Endodermal cell (in vitro differentiated cells): ENCODE measurements at places on chromosomes 12 and 14.

- peaks cover 12% of the 10 kb centered on the region for H3K27me3 ChIP-seq
- peak; percentile 79 for DNase-seq
- no peaks in the 10 kb centered on the region for H3K36me3 ChIP-seq
- peaks cover 20% of the 10 kb centered on the region for H3K4me1 ChIP-seq
- peak overlapping the region; percentile 83 for H3K4me3 ChIP-seq
These were observed 1.4 kb upstream of the CCDC85C start for GRCh38 chr14:99605299-99605961.

DNA sequence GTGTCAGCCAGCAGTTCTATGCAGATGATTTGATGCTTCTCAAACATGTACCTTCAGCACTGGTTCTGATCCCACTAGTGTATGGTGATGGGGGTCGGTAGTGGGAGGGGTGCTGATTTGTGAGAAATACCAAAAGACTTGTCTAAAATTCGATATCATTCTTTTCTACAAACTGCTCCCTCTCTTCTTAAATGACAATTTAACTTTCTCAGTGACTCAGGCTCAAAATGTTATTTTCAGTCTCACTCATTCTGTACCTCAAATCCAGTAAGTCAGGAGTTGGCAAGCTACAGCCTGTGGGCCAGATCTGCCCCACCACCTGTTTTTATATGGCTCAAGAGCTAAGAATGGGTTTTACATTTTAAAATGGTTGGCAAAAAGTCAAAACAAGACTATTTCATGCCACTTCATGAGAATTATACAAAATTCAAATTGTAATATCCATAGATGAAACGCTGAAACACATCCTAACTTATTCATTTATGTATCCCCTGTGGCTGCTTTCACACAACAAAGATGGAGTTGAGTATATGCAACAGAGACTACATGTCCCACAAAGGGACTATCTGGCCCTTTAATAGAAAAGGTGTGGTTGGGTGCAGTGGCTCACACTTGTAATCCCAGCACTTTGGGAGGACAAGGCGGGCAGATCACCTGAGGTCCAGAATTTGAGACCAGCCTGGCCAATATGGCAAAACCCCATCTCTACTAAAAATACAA is 6.6 kb upstream of the NOP2 start:
- peaks cover 89% of the 10 kb centered on the region for H3K36me3 ChIP-seq
- no peaks in the 10 kb centered on the region for H3K4me1 ChIP-seq
- H3K27ac ChIP-seq = no peak overlapping the region

DNA sequence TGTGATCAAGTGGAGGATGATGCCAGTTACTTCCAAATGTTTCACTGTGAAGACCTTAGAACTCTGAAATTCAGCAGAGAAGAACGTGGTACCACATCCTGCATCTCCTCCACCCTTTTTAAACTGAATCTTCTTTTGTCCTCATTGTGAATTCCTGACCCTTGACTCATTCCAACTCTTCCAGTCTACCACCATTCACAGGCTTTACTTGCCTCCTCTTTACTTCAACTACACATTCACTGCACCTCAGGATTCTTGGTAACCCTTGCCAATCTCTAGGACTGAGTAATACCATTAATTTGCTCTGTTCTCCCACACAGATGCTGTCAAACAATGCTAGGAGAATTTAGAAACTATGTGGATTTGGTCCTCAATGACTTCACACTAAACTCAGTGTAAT is 37.3 kb downstream of the PPP1R12A start:
- no peak overlapping the region for H3K4me3 ChIP-seq
- no peak for DNase-seq
- no peaks in the 10 kb centered on the region for H3K27me3 ChIP-seq
- no peaks in the 10 kb centered on the region for H3K4me1 ChIP-seq
- H3K36me3 ChIP-seq = peaks cover 13% of the 10 kb centered on the region
- H3K27ac ChIP-seq = no peak overlapping the region

GRCh38 chr12:109421355-109422087 is 55.6 kb downstream of the KCTD10 start:
- H3K27ac ChIP-seq = no peak overlapping the region
- no peak overlapping the region for H3K4me3 ChIP-seq
- H3K36me3 ChIP-seq = no peaks in the 10 kb centered on the region
- H3K4me1 ChIP-seq = no peaks in the 10 kb centered on the region
- no peak for DNase-seq

GRCh38 chr14:93065272-93065730 is 50.4 kb downstream of the ITPK1 start:
- no peaks in the 10 kb centered on the region for H3K36me3 ChIP-seq
- H3K27ac ChIP-seq = no peak overlapping the region
- DNase-seq = no peak
- peaks cover 1% of the 10 kb centered on the region for H3K4me1 ChIP-seq
- H3K27me3 ChIP-seq = no peaks in the 10 kb centered on the region
- H3K4me3 ChIP-seq = no peak overlapping the region

GRCh38 chr14:21399311-21399870 is 15.6 kb upstream of the SUPT16H start:
- H3K27me3 ChIP-seq = no peaks in the 10 kb centered on the region
- no peak for DNase-seq
- H3K4me1 ChIP-seq = peaks cover 5% of the 10 kb centered on the region

DNA sequence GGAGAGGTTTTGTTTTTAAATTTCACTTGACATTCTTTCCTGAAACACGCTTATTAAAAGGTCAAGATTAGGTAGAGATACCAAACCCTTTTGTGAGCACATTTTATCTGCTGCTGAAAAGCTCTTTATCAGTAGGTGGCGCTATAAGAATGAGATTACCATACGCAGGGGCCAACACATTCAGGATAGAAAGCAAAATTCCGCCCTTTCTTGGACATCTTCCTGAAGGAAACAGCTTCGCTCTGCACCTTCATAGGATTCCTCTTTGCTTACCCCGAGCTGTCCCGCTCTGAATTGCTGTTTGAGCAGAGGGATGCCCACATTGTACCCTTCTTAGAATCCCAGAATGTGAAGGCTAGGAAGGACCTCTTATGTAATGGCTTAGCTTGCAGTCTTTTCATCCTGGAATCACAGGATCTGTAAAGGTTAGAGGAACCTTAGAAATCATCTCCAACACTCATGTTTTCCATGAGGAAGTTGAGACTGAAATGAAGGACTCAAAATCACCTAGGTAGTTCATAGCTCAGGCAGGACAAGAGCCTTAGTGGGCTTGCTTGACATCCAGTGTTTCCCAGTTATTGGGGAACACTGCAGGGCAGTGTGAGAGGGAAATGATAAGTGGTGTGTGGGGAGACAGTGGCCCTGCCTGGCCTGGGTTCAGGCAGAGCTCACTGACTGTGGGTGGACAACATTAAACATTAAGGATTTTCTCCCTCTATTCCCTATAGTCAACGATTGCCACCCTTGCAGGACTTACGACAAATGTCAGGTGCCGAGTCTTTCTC is 38.7 kb upstream of the CRY1 start:
- no peaks in the 10 kb centered on the region for H3K27me3 ChIP-seq
- H3K4me1 ChIP-seq = peaks cover 17% of the 10 kb centered on the region
- no peak overlapping the region for H3K4me3 ChIP-seq
- no peaks in the 10 kb centered on the region for H3K36me3 ChIP-seq
- DNase-seq = peak; percentile 78
- H3K27ac ChIP-seq = no peak overlapping the region

GRCh38 chr14:68394764-68395143 is 398.1 kb downstream of the ZFP36L1 start:
- peaks cover 11% of the 10 kb centered on the region for H3K4me1 ChIP-seq
- no peaks in the 10 kb centered on the region for H3K36me3 ChIP-seq

- no peak overlapping the region for H3K4me3 ChIP-seq
- no peak overlapping the region for H3K27ac ChIP-seq
- H3K27me3 ChIP-seq = no peaks in the 10 kb centered on the region
- DNase-seq = no peak
- no peaks in the 10 kb centered on the region for H3K4me1 ChIP-seq
These were observed 138.4 kb upstream of the G2E3 start for GRCh38 chr14:30420515-30420914.

GRCh38 chr14:88798156-88798555 is 5.4 kb upstream of the EML5 start:
- no peak for DNase-seq
- H3K4me1 ChIP-seq = no peaks in the 10 kb centered on the region
- H3K4me3 ChIP-seq = no peak overlapping the region
- H3K36me3 ChIP-seq = no peaks in the 10 kb centered on the region
- H3K27ac ChIP-seq = no peak overlapping the region

GRCh38 chr14:36162267-36162666 is 14.3 kb downstream of the PTCSC3 start:
- H3K27ac ChIP-seq = no peak overlapping the region
- DNase-seq = peak; percentile 45
- H3K27me3 ChIP-seq = no peaks in the 10 kb centered on the region
- no peaks in the 10 kb centered on the region for H3K4me1 ChIP-seq

DNA sequence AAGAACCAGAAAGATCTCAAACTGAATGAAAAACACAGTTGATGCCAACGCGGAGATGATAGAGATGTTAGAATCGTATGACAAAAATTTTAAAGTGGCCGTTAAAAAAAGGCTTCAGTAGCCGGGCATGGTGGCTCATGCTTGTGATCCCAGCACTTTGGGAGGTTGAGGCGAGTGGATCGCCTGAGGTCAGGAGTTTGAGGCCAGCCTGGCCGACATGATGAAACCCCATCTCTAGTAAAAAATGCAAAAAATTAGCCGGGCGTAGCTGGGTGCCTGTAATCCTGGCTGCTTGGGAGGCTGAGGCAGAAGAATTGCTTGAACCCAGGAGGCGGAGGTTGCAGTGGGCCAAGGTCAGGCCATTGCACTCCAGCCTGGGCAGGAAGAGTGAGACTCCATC is 5.4 kb upstream of the ACVRL1 start:
- no peak overlapping the region for H3K27ac ChIP-seq
- peaks cover 17% of the 10 kb centered on the region for H3K27me3 ChIP-seq
- no peak for DNase-seq
- H3K4me1 ChIP-seq = no peaks in the 10 kb centered on the region

GRCh38 chr12:79000501-79000900 is 135.9 kb downstream of the SYT1 start:
- H3K4me3 ChIP-seq = no peak overlapping the region
- no peak for DNase-seq
- no peaks in the 10 kb centered on the region for H3K27me3 ChIP-seq
- no peaks in the 10 kb centered on the region for H3K36me3 ChIP-seq
- no peaks in the 10 kb centered on the region for H3K4me1 ChIP-seq
- H3K27ac ChIP-seq = no peak overlapping the region
